Urinary bladder (tissue), 4 donors: ENCODE measurements at places on chromosomes 2 and 18. TPM values are rescaled to one million over a fixed set of nuclear protein-coding genes. Genes with fewer than 3 reads are reported as not detected.

DNA sequence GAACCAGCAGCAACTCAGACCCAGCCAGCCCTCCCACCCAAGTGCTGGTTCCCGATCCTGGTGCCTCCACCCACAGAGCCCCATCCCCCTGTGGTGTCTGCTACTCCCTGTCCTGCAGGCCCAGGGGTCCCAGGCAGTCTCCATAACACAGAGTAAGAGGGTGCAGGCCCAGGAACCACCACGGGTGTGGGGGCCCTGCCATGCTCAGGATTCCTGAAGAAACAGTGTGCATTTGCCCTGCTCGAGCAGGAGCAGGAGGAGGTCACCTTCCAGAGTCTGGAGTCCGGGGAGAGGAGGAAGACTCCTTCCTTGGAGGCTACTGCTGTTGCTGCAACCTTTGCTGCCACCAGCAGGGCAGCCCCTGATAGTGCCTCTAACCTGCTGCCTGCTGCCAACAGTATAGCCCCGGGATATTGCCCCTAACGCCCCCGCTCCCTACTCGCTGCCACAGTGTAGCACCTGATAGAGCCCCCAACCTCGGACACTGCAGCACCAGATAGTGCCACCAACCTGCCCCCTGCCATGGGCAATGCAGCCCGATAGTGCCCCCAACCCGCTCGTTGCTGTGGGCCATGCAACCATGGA is 46.8 kb upstream of the ANKRD62 start:
- DNase-seq = no peak

DNA sequence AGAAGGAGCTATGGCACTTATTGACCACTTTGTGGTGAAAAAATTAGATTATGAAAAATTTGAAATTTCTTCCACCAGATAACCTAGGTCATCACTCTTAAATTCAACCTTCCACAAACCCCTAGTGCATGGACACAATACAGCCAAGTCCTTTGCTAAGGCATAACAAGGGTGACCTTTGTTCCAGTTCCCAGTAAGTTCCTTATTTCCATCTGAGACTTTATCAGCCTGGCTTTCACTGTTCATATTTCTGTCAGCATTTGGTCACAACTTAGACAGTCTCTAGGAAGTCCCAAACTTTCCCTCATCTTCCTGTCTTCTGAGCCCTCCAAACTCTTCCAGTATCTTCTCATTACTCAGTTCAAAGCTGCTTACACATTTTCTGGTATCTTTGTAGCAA is 132.5 kb downstream of the TRABD2A start:
- DNase-seq = no peak

DNA sequence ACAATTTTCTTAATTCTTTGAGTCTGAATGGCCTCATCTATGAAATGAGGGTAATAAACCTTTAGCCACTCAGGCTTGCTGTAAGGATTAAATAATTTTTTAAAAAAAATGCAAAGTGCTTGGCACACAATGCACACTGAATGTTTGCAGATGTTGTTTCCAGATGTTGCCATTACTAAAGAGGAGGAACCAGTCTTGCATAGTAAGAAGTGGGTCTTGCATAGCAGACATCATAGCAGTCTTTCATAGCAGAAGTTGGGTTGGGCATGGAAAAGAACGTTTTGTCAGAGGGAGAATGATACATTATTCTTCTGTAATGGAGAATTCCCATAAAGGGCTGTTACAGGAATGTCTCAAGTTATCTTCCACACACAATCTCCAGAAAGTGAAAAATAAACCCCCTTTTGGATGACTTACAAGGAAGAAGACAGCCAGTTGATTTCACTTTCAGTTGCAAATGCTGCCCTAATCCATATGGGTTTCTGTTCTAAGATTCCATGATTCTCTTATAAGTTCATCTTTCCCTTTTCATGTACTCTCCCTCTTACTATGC is 327.7 kb downstream of the SUCLG1 start:
- DNase-seq = no peak

- DNase-seq = peak; percentile 60
These were observed 227.2 kb upstream of the KLHL29 start for GRCh38 chr2:23157812-23158211.

DNA sequence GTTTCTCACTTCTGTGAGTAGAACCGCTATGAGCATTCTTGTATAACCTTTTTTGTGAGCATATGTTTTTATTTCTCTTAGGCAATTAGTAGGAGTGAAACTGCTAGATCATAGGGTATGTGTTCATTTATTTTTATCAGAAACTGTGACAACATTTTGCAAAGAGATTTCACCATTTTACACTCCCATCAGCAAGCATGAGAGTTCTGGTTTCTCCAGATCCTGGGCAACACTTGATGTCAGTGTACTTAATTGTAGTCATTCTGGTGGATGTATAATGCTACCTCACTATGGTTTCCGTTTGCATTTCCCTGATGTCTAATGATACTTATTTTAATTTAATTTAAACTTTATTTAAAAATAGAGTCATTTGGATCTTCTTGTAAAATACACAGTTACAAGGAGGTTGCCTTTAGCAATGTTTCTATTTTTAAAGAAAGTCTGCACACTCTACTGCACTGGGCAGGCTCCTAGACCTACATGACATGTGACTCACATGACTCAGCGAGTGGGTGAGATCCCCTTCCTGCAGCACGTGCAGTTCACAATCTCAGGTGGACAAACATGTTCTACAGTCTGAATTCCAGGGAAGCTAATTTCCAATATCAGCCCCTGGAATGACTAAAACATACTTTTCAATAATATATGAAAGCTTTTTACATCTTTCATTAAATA is 127.0 kb upstream of the BCL2L11 start:
- no peak for DNase-seq

Gene TGFBRAP1
- 12.1 TPM for polyA plus RNA-seq

Gene NAT8
- not detected for polyA plus RNA-seq

DNA sequence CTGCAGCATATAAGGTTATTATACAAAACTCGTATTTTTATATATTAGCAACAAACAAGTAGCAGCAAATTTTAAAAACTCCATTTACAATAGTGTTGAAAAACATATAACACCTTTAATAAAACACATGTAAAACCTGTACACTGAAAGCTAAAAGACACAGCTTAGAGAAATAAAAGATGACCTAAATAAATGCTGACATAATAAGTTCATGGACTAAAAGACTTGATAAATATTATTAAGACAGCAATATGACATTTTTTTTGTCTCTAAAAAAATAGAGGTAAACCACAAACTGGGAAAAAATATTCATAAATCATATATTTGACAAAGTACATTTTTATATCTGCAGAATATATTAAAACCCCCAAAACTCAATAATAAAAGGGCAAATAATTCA is 201.4 kb downstream of the SRBD1 start:
- DNase-seq = no peak

Gene MC4R
- 0.08 TPM for polyA plus RNA-seq

Gene SLC5A7
- 0.95 TPM for polyA plus RNA-seq
